ENCODE measurements at places on chromosomes 5 and 9.

DNA sequence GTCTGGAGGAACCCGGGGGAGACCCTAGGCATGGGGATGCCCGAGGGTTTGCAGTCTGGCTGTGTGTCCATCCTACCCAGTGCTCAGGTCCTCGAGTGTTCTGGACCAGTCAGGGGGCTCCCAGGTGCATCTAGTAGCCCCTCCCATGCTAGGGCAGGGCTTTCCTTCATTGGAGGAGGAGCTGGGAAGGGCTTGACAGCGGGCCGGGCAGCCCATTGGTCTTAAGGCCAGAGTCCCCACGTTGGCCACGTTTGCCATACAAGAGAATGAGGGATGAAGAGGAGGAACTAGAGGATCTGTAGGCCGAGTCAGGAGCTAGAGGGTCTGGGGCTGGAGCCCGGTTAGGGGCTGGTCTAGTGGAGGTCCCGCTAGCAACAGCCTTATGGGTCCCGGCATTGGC lies 37.3 kb upstream of the CTSV start:
- DNase-seq = no peak

DNA sequence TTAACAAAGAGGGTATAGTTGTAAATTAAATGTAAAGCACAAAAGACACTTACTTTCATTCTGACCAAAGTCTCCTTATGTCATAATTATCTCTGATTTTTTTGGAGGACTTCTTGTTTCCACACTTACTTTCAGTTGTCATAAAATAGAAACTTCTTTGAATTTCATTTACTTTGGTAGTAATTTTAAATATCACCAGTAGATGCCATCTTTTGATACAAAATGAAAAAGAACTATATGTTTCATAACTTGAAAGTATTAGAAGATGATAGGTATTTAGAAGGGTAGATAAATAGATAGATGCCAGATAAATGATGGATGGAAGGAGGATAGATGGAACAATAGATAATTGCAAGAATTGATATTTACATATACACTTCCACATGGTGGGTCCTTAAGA lies 1865.3 kb upstream of the CDH9 start:
- DNase-seq = no peak

GRCh38 chr9:91549177-91549576 lies 125.5 kb upstream of the NFIL3 start:
- DNase-seq = no peak

DNA sequence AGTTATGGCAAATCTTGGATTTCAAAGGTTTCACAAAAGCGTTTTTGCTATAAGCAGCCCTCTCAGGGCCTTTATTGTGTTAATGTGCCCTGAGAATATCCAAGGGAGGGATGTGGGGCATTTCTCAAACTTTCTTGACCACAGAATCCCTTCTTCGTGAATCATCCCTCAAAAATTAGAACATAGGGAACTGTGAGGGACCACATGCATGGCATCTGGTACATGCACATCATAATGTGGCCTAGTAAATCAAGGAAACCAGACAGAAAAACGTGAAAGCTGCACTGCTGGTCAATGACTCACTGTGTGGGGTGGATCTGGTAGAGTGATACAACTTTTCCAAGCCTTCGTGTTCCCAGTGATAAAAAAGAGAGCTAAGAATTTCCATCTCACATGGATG lies 22.4 kb downstream of the DDX31 start:
- no peak for DNase-seq

GRCh38 chr5:128632264-128632663 lies 94.2 kb upstream of the FBN2 start:
- DNase-seq = no peak

DNA sequence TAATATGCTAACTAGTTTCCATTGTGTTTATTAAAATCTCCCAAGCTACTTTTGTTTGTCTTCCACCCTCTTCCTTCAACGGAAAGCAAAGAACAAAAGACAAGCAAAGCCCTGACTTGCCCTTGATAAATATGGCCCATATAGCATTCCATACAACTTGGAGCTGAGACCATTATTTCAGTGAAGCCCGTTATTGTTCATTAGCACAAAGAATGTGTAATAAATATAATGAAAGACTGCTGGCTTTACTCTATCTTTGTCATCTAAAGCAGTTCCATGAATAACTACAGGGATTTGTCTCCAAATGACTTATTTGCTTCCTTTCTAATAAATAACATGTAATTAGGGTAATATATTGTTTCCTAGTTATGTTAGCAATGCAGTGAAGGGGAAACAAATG lies 270.7 kb upstream of the TLE4 start:
- no peak for DNase-seq

DNA sequence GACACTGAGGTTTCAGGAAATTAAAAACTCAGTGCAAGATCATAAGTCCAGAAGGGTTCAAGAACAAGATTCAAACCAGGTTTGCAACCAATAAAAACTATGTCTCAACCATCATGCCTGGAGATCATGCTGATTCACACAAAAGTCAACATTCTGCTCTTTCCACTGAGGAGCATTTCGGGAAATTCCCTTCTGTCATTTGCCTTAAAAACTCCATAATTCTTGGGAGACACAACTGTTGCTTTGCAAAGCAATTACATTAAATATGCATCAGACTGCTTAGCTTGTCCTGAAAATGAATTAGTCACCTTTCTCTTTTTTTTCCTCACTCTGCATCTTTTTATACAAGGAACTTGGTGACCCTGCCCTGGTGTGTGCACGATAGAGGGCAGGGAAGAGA lies 275.9 kb upstream of the ZNF462 start:
- no peak for DNase-seq

DNA sequence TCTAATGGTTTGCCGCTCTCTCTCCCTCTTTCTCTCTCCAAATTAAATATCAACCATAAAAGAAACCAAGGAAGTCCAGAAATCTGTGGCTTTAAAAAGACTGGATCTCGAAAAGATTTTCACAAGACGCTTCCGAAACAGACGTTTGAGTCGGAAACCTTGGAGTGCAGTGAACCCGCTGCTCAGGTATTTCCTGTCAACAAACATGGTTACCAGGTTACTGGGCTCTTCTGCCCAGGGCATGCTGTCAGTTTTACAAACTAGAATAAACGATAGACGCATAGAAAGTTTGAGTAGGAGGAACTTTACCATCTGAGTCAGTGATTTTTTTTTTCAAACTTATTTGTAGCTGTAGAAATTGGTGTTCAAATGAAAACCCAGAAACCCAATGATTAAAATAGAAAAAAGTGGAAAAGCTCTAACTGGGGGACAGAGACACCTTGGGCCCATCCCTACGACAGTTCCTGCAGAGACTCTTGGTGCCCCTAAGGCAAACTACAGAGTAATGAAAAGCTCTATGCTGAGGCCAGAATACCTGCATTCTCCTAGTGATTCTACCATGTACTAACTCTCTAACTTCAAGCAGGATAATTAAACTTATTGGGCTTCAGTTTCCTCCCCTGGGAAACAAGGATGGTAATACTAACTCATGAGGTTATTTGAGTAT lies 90.0 kb downstream of the DOCK8 start:
- no peak for DNase-seq

DNA sequence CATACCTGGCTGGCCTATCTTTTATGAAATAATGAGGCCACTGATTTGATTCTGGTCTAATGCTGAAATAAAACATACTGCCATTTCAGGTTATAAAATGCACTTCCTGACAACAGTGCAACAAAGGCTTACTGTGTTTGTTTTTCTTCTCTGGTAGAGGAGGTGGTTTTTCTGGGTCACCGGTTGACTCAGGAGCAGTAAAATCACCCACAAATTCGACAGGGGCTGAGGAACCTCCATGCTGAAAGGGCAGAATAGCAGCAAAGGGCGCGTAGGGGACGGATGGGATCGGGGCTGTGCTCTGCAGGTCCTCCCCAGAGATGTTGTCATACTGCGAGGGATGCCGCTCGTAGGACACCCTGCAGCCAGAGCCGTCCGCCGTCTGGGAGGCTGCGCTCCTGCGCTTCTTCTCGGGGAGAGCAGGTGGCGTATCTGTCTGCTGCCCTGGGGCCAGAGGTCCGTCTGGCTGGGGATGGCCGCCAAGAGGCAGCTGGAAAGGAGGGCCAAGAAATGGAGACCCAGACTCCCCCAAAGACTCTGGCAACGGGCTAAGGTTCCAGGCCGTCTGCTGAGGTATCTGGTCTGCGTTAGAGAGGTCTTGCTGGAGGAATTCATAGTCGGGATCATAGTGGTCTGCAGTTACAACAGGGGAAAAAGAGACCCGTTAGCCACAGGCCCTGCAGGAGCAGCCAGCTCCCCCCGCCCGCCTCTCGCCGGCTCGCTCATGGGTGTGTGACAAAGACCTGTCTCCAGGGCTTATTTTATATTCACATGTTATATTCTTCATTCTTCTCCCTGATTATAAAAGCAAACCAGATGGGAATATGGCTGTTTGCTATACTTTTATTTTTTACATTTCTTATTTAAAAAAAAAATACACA lies 80.7 kb downstream of the PRRT1B start:
- no peak for DNase-seq

DNA sequence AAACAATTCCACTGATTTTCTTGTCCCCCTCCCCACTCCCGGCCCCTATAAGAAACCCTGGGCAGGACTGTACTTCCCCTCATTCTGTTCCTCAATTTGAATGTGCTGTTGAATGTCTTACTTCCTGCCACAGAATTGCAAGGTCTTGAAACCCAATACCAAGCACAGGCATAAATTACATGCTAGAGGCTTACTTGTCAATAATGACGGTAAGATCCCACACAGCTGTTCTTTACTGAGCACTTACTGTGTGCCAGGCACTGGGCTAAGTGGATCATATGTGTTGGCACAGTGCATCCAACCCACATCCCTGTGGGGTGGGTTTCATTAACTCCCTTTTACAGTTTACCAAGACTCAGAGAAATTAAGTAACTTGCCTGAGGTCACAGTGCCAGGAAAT lies 63.4 kb downstream of the MVB12B start:
- no peak for DNase-seq

- no peak for DNase-seq
Measured at GRCh38 chr5:60529001-60529400, 171.0 kb downstream of the DEPDC1B start.

- no peak for DNase-seq
Measured at GRCh38 chr5:41600731-41601130, 90.3 kb upstream of the PLCXD3 start.

GRCh38 chr9:36150574-36151315 lies 14.2 kb downstream of the GLIPR2 start:
- no peak for DNase-seq

GRCh38 chr5:181271081-181271480 lies 10.1 kb upstream of the TRIM52 start:
- DNase-seq = no peak

DNA sequence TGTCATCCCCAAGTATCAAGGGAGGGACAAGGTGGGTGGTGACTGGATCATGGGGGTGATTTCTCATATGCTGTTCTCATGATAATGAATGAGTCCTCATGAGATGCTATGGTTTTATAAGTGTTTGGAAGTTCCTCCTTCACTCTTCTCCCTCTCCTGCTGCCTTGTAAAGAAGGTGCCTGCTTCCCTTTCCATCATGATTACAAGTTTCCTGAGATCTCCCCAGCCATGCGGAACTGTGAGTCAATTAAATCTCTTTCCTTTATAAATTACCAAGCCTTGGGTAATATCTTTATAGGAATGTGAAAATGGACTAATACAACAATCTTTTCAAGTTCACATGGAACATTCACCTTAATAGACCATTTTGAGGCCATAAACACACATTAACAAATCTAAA lies 21.5 kb upstream of the DOCK2 start:
- no peak for DNase-seq

DNA sequence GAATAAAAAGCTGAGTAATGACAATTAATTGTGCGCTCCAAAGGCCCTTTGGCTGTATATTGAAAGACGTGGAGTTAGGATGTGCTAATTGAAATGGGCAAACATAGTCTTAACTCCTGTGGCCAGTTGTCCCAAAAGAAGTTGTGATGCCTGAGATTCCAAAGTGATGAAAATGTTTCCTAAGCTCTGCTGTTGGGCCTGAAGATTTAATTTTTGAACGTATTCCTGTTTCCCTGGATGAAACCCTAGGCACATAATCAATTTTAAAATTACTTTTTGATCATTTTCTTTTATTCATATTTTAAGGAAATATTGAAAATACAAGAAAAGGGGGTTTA lies 87.9 kb downstream of the PRDM6 start:
- no peak for DNase-seq

DNA sequence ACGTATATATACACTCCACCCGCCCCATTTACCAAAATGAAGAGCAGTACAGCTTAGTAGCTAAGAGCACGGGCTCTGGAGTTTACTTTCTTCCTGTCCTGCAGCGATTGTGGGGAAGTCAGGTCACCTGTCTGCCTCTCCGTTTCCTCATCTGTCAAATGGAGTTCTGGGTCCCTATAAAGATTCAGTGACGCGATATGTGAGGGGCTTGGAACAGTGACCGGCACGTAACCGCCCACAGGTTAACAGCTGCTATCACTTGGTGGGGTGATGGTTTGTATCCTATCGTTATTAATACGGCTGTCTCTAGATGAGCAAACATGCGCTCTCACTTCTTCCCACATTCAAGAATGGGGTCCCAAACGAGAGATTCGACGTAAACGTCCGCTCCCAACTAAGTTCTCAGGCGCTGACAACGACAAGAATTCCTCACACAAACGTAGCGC lies 426 bp downstream of the FAM114A2 start:
- DNase-seq = peak; percentile 10
